ENCODE measurements at places on chromosomes 3 and 15.

- DNase-seq: no peak
Observed at GRCh38 chr15:89104172-89104564, 15.9 kb downstream of the ABHD2 start.

- no peak for DNase-seq
Observed at GRCh38 chr3:67289626-67290025, 291.5 kb downstream of the KBTBD8 start.

- DNase-seq: no peak
Observed at GRCh38 chr15:71811036-71811736, 832 bp downstream of the NR2E3 start.

DNA sequence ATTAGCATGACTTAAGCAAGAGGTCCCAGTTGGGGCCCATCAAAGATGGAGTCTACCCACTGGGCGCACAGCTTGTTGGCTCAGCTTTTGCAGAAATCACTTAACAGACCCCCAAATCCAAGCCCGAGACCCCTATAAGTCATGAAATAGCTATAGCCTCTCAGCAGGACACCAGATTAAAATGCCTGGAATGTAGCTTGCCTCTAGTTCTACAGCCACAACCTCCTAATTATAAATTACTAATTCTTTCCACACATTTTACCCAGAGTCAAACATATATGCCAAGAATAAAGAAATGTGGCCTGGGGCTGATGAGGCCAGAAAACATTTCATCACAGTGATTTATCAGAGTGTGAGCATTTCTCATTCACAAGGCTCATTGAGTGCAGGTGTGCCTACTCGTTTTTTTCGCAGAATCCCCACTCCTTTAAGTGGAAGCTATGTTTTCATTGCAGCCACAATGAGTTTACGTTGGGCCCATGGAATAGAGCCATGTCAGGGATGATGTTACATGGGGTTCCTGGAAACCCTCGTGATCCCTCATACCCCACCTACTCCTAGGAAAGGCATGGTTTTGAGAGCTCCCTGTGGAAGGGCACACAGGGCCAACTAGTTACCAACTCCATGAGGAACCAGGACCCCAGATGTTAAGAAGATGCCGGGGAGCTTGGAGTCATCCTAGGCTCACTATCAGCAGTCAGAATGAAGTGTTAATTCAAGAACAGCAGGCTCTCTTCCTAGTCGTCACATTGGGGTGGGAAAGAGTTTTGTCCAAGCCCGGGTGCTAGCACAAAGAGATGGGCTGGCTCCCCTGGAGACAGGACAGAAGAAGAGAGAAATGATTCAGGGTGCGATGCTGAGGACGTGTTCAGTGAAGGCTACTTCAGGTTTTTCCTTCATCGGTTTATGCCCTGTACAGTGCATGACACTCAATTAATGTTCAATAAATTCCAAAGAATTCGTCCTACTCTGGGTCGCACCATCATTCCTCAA, 90.2 kb upstream of the ABHD17C start:
- DNase-seq: peak; percentile 7

- DNase-seq: no peak
Observed at GRCh38 chr3:54962200-54962599, 34.3 kb upstream of the LRTM1 start.

DNA sequence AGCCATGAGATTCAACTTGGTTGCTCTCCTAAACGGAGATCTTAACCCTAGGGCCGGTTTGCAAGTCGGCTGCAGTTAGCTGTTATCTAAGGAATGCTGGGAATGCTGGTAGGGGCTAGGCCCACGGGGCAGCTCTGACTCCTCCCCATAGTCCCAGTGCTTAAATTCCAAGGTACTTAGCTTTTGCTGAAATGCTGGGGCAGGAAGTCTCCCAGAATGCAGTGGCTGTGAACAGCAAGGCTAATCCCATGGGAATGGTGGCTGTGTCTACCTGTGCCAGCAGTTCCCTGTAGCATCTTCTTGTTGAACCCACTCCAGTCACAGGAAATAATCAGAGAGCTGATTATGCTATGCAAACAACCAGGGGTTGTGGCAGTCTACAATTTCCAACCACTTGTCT, 102.5 kb upstream of the TJP1 start:
- no peak for DNase-seq

GRCh38 chr3:133138017-133138416, 99.8 kb downstream of the TMEM108 start:
- no peak for DNase-seq

- no peak for DNase-seq
Observed at GRCh38 chr3:88283242-88283592, 133.5 kb downstream of the C3orf38 start.

DNA sequence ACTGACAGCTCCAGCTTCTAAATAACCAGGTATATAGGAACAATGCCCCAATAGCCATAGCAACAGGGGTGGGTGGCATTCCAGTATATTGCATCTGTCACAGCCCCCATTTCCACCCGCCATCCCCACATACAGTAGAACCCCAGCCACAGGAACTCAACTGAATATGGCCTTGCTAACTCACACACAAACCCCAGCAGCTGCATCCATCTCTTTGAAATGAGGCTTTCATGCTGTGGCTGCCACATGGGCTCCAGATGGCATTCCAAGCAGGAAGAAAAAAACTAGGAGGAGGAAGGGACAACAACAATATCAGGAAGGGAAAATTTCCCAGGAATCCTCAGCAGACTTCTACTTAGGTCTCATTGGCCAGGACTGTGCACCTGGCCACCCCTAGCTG, 54.6 kb downstream of the CCR3 start:
- no peak for DNase-seq

DNA sequence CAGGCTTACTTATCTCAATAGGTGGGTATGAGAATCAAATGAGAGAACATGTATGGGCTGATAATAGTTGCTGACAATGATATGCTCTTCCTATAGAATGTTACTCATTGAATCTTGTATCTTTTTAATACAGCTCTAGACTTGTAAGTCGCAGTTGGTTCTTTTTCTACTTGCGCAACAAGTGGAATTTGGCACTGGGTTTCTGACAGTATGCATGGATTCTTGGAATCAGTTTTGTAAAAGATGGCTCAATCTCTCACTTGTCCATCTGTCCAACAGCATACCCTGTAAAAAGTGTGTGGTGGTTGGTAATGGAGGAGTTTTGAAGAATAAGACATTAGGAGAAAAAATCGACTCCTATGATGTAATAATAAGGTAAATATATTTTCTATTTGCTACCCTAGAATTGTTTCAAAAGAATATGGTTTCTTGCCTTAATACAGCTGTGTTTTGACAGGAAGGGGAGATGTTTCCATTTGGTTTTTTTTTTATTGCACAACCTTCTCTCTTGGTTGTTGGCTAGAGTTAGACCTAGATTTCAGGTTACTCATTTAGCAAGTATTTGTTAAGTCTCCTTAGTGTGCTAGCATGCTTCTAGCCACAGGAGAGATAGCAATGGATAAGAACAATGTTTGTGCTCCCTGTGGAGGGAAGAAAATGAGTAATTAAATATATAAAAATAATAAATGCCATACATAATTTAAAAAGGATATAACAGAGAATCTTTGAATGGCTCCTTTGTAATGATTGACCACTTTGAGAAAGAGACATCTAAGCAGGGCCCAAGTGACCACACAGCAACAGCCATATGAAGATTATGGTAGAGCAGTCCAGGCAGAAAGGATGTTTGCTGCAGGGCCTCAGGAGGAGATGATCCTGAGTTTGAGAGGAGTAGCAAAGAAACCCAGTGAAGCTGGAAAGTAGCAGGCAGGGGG, 21.8 kb downstream of the ST3GAL6 start:
- no peak for DNase-seq

DNA sequence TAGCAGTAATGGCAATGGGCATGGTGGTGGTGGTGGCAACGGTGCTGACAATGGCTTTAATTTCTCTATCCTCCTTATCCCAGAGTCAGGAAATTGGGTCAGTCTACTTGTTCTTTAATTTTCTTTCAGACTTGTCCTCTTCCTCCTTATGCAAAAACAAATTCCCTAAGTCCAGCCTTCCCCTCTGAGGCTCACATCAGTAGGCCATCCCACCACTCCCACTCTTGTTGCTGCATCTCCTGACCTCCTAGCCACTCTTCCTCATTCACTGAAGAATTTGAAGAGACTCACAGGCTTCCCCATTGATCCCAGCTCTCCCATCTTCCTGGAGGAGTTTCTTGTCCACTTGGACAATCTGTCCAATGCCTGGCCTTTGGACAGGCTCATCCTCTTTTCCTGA, 19.9 kb downstream of the DNAJB8 start:
- DNase-seq: no peak

DNA sequence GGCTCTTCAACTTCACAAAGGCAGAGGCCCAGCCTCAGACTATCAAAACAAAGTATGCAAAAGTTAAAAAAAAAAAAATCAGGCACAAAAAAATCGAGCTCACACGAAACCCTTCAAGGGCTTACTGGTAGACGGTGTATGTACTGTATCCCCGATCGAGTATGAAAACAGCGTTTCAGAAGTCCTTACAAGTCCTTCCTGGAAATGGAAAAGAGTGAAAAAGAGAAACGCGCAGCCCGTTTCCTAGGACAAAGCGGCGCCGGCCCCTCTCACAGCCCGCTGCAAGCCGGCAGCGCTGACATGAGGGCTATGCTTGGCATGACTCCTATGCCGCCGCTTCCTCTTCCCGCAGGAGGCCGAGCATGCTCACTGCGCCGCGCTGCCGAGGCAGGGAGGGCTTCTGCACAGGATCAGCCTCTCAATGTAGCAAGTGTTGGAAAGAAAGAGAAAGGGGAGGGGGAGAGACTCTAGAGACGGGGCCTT, at the start of gene VGLL4:
VGLL4 (minus strand) TSS at position 311 of the 483 bp plus-strand sequence. CDS start 397 bp downstream, outside the sequence.
- DNase-seq: peak; percentile 87

- DNase-seq: no peak
Observed at GRCh38 chr3:170295586-170295985, 61.9 kb upstream of the SKIL start.

GRCh38 chr3:116140100-116140689, 305.1 kb downstream of the LSAMP start:
- no peak for DNase-seq

DNA sequence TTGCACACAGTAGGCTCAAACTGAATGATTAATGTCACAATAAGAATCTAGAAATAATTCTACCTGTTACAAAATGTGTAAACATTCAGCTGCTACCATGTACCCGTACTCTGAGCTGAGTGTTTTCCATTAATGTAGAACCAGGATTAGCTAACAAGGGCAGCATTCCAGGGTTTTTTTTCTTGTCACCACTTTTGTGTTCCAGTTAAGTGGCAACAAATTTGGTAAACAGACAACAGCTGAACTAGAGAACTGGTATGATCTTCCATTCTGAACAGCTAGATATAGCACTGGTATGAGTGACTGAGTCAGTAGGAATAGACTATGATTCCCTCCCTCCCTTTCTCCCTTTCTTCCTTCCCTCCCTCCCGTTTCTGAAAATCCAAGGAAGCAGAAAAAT, 229.4 kb downstream of the CD47 start:
- DNase-seq: no peak

DNA sequence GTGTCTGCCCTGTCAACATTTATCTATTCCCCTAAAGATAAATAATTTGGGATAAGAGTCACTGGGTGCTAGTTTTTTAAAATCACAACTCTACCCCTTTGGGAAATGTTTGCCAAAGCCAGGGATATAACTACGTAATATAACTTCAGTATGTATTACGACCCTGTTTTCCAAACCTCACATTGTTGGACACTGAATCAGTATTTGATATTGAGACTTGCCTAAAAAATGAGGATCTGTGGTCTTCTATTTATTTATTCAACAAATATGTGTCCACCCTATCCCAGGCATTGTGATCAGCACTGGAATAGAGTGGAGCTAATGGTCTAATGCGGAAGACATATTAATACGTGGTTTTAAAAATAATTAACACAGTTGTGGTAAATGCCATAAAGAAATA, 4.5 kb upstream of the MGA start:
- no peak for DNase-seq

- DNase-seq: no peak
Observed at GRCh38 chr3:50559702-50560101, 7.8 kb downstream of the C3orf18 start.

GRCh38 chr3:194967151-194968117, 281.8 kb downstream of the FAM43A start:
- DNase-seq: peak; percentile 35

- no peak for DNase-seq
Observed at GRCh38 chr15:36406911-36407310, 172.5 kb upstream of the CDIN1 start.

DNA sequence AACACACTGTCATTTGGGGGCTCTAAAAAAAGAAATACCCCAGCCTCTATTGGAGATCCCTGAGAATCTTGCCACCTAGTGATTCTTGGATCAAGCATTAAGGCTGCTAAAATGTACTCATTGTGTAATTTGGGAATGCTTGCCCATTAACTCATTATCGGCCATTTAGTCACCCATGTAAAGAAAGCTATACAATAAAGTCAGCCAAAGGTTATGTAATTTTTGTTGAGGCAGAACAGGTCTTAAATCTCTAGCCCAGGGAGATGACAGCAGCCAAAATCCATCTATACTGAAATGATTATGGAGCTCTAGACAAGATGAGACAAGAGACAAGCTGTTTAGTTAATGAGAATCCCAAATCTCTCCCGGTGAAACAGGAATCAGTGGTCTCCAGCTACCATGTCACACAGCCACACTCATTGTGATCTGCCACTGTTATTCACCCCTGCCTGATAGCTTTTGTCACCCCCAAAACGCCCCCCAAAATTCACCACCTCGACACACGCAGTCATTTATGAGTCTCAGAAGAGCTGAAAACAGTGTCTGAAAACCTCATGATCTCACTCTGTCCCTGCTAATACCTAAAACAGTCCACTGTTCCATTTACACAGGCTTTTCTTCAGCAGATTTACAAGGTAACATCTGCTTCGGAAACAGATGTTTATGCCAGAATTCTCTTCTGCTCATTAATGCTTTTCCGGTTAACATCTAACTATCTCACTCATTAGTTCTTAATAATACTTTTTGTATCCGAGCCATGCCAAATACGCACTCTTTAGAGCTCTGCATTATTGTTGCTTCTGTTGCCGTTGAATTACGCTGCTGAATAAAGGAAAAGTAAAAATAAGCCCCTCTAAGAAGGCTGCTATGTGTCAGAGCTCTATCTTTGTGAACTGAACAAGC, 138.5 kb downstream of the RORA start:
- no peak for DNase-seq

GRCh38 chr3:150449169-150449721, 41.1 kb downstream of the TSC22D2 start:
- DNase-seq: no peak

GRCh38 chr15:94026458-94027304, 204.7 kb upstream of the MCTP2 start:
- DNase-seq: no peak

All from activated CD8-positive, alpha-beta memory T cell treated with anti-CD3 and anti-CD28 coated beads for 24 hours (primary cell).